ENCODE measurements at places on chromosomes 12 and 14. TPM values are rescaled to one million over a fixed set of nuclear protein-coding genes. Genes with fewer than 3 reads are reported as not detected.

- H3K27me3 ChIP-seq = no peaks in the 10 kb centered on the region
- H3K4me3 ChIP-seq = peak overlapping the region; percentile 100
- H3K36me3 ChIP-seq = peaks cover 54% of the 10 kb centered on the region
- peak; percentile 53 for DNase-seq
These were observed 2.8 kb downstream of the ZFP36L1 start for GRCh38 chr14:68789821-68790643.

DNA sequence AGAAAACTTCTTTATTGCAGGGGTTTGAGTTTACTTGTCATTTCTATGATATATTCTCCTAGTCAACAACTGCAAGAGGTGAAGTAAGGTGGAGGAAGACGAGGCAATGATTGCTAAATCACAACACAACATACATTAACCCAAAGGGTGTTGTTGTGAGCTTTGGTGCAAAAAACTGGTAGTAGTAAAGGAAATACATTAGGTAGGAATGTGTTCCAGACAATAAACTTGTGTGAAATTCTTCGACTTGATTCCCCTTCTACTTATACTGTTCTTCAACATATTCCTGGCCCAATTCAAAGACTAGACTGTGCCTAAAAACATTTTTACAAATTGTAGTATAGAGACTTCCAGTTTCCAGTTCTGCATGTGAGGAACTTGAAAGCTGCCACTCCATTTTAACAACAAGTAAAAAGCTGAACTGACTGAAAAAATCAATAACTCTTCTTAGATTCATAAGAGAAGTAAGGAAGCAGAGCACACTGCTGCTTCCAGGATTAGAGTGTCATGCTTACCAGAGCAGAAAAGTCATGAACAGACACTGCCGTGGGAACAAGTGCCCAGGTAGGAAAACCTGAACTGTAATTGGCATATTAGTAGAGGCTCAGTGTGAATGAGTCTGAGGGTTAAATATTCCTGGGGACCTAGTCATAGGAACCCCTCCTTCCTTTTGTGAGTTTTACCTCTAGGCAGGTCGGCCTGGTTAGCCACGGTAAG lies 22.2 kb downstream of the COX8C start:
- H3K4me1 ChIP-seq = no peaks in the 10 kb centered on the region
- no peak overlapping the region for H3K4me3 ChIP-seq
- no peaks in the 10 kb centered on the region for H3K36me3 ChIP-seq
- H3K27me3 ChIP-seq = no peaks in the 10 kb centered on the region
- H3K27ac ChIP-seq = no peak overlapping the region
- peak; percentile 20 for DNase-seq

DNA sequence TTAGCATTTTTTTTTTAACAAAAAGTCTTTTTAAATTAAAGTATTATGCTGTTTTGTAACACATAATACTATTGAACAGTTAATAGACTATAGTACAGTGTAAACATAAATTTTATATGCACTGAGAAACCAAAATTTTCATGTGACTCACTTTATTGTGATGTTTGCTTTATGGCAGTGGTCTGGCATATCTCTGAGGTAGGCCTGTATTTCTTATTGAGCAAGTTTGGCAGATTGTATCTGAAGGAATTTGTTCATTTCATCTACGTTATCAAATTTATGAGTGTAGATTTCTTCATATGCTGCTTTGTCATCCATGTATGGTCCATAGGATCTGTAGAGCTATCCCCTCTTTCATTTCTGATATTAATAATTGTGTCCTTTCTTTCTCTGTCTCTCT lies 78.8 kb upstream of the PDE3A start:
- H3K4me3 ChIP-seq = no peak overlapping the region
- no peak for DNase-seq

GRCh38 chr12:121545480-121545879 lies 35.3 kb downstream of the KDM2B start:
- no peak overlapping the region for H3K4me3 ChIP-seq
- no peak overlapping the region for H3K27ac ChIP-seq
- no peak for DNase-seq
- no peaks in the 10 kb centered on the region for H3K4me1 ChIP-seq

Gene KCNK10
- 0.04 TPM for total RNA-seq

- no peak overlapping the region for H3K4me3 ChIP-seq
- no peaks in the 10 kb centered on the region for H3K27me3 ChIP-seq
- no peak for DNase-seq
- H3K27ac ChIP-seq = no peak overlapping the region
- H3K4me1 ChIP-seq = no peaks in the 10 kb centered on the region
These were observed 554.3 kb upstream of the MIS18BP1 start for GRCh38 chr14:45807178-45807899.

Gene NUDT14
- 21.9 TPM for total RNA-seq

Gene DDN
- total RNA-seq = 19.2 TPM

DNA sequence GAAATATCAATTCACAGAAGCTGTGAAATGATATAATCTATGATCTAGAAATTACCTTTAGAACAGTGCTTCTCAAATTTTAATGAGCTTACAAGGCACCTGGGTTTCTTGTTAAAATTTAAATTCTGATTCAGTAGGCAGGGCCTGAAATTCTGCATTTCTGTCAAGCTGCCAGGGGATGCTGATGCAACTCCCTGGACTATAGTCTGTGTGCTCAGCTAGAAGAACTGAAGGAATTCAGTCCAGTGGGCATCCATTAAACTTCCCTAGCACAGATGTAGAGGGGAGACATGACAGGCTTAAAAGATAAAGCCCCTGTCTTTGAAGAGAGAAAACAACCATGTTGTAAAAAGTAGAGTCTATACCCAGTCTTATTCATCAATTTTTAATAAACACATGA lies 441.8 kb downstream of the TMTC2 start:
- H3K27me3 ChIP-seq = no peaks in the 10 kb centered on the region
- no peaks in the 10 kb centered on the region for H3K4me1 ChIP-seq
- H3K27ac ChIP-seq = no peak overlapping the region
- DNase-seq = peak; percentile 18

Gene PPP1R12A
- 91.6 TPM for total RNA-seq

GRCh38 chr14:91439345-91439744 lies 21.7 kb upstream of the CCDC88C start:
- no peaks in the 10 kb centered on the region for H3K36me3 ChIP-seq
- H3K4me1 ChIP-seq = no peaks in the 10 kb centered on the region
- no peaks in the 10 kb centered on the region for H3K27me3 ChIP-seq
- H3K27ac ChIP-seq = no peak overlapping the region
- DNase-seq = no peak

Gene MAPK1IP1L
- total RNA-seq = 22.3 TPM

Gene PTCSC3
- not detected for total RNA-seq

Gene RDH12
- total RNA-seq = 0.40 TPM

- H3K27ac ChIP-seq = no peak overlapping the region
- no peak for DNase-seq
- no peaks in the 10 kb centered on the region for H3K4me1 ChIP-seq
These were observed 172.4 kb upstream of the IGF1 start for GRCh38 chr12:102652645-102653313.

GRCh38 chr14:105141026-105141425 lies 27.6 kb downstream of the JAG2 start:
- no peak overlapping the region for H3K27ac ChIP-seq
- no peak overlapping the region for H3K4me3 ChIP-seq
- H3K36me3 ChIP-seq = peaks cover 32% of the 10 kb centered on the region
- DNase-seq = no peak
- no peaks in the 10 kb centered on the region for H3K4me1 ChIP-seq

Gene ESR2
- total RNA-seq = 0.13 TPM

DNA sequence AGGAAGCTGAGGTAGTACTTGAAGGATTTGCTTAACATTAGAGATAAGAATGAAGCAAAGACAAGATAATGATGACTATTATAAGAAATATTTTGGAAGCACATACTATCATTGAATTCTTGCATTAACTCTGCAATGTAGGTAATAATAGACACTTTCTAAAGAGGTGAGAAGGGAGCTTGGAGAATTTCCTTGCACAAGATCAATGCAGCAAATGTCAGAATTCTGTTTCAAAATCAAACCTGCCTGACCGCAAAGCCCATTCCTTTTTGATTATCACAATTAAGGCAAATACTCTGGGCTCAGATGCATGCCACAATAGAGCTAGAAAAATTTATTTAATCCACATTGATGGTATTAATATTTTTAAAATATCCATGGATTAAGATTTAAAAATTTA lies 50.4 kb upstream of the RIC8B start:
- no peaks in the 10 kb centered on the region for H3K4me1 ChIP-seq
- DNase-seq = no peak
- no peaks in the 10 kb centered on the region for H3K36me3 ChIP-seq
- no peak overlapping the region for H3K4me3 ChIP-seq

DNA sequence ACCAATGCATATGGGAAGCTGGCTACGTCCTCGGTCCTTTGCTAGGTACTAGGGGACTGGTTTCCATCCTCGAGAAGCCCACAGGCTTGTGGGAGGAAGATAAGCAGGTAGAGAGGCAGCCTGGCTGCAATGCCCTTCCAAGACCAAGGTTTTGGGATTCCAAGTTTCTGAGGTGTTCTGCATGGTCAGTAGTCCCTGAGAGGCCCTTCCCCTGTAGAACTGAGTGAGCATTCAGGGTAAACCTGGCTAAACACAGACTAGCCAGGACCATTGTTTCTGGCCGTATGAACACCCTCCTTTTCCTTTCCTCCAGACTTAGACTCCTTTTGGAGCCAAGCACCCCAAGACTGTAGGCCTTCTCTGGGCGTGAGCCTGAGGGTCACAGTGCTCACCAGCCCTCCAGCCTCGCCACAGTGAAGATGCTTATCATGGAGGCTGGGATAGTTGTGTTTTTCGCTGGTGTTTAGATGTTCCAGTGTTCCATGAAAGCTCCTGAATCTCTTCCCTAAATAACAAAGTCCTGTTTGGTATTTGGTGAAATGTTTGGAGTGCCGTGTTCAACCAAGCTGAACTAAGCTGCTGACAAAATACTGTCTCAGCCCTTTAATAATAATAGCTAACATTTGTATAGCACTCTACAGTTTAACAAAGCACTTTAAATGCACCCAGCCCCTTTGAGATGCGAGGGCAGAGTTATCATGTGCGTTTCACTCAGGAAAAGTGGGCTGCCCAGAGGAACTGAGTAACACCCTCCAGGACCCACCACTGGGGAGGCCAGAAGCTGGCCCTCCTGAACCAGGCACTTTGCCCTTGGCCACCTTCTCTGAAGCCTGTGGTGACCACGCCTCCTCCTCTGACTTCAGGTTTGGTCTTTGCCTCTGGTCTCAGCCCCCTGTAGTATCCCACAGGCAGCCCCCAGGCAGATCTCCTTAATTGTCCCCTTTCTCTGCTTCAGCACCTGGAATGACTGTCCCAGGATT lies 284.5 kb downstream of the CACNA1C start:
- peaks cover 27% of the 10 kb centered on the region for H3K4me1 ChIP-seq
- H3K27me3 ChIP-seq = peaks cover 19% of the 10 kb centered on the region
- DNase-seq = no peak
- H3K4me3 ChIP-seq = no peak overlapping the region

DNA sequence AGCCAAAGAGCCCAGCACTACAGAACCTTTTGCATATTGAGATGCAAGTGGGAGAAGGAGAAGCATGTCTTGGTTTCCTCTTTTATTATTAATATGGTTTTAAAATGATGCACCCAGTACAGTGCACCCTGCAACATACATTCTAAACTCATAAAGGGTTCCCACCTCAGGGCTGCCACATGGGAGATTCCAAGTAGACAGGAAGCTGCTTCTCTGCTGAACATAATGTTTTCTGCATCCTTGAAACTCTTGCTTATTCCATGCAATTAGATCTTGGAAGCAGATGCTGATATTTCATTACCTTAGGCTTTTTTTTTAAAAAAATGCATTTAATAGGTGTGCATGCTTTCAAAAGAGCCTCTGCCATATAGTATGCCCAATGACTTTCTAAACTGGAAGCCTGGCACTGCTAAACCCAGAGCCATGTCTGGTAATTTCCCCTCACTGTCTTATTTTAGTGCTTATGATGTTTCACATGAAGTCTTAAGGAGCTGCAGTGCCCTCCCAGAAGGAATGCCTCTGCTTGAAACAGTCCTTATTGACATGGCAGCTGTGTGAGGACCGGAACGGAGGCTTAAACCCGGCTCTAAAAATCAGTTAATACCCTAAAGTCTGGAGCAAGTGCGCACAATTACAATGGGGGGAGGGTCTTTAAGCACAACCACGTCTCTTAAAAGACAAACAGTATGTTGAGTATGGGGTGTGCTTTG lies 2.0 kb upstream of the SIX1 start:
- peak overlapping the region; percentile 35 for H3K4me3 ChIP-seq
- peak; percentile 65 for DNase-seq
- peaks cover 14% of the 10 kb centered on the region for H3K36me3 ChIP-seq

GRCh38 chr14:45144658-45145057 lies 8.9 kb downstream of the FANCM start:
- no peak overlapping the region for H3K27ac ChIP-seq
- H3K36me3 ChIP-seq = peaks cover 5% of the 10 kb centered on the region
- H3K4me3 ChIP-seq = no peak overlapping the region
- DNase-seq = no peak
- H3K4me1 ChIP-seq = no peaks in the 10 kb centered on the region
- no peaks in the 10 kb centered on the region for H3K27me3 ChIP-seq

- no peak overlapping the region for H3K27ac ChIP-seq
- H3K4me3 ChIP-seq = no peak overlapping the region
- no peaks in the 10 kb centered on the region for H3K36me3 ChIP-seq
- H3K27me3 ChIP-seq = no peaks in the 10 kb centered on the region
- peaks cover 16% of the 10 kb centered on the region for H3K4me1 ChIP-seq
- peak; percentile 66 for DNase-seq
These were observed 5.0 kb upstream of the RFLNA start for GRCh38 chr12:124289634-124290600.

Gene RHEBL1
- total RNA-seq = 1.2 TPM

Gene MYH6
- 0.66 TPM for total RNA-seq

DNA sequence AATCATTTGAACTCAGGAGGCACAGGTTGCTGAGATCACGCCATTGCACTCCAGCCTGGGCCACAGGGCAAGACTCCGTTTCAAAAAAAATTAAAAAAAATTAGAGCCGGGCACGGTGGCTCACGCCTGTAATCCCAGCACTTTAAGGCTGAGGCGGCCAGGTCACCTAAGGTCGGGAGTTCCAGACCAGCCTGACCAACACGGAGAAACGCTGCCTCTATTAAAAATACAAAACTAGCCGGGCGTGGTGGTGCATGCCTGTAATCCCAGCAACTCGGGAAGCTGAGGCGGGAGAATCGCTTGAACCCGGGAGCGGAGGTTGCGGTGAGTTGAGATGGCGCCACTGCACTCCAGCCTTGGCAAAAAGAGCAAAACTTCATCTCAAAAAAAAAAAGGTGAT lies 35.7 kb downstream of the R3HDM2 start:
- H3K27ac ChIP-seq = no peak overlapping the region
- no peaks in the 10 kb centered on the region for H3K27me3 ChIP-seq
- DNase-seq = no peak
- no peak overlapping the region for H3K4me3 ChIP-seq
- H3K4me1 ChIP-seq = no peaks in the 10 kb centered on the region

DNA sequence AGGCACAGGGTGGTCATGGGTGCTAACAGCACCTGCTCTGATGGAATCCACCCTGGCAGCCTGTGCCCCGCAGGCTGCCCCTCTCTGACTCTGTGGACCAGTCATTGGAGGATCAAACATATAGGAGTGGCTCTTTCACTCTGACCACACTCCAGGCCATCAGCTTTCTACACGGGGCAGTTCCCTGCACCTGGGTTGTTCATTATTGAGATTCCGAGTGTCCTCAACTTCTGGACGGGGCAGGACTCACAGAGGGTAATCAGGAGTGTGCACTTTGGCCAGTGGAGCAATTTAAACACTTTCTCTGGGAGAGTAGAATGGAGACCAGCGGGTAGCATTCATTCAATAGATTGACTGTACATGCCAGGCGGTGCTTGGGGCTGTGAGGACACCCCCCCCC lies 94.8 kb downstream of the NINJ2 start:
- no peak for DNase-seq
- H3K27ac ChIP-seq = no peak overlapping the region
- H3K27me3 ChIP-seq = no peaks in the 10 kb centered on the region
- no peak overlapping the region for H3K4me3 ChIP-seq

Measured in muscle of leg (tissue), 16 donors.